ENCODE measurements at places on chromosomes 6 and 20.

DNA sequence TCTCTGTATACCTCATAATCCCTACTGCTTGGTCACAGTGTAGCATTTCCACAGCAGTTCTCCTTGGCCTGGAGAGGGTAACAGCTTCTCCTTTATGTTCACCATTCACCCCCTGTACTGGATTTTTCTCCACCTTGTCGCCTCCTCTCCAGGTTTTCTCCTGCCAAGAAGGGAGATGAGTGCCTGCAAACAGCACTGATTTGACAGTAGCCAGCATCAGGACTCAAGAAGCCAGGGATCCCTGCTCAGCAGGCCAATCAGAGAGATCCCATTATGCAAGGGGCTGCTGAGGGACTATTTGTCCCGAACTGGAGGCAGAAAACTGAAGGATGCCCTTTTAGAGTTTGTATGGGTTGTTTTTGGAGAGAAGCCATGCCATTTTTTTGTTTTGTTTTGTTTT lies 68.6 kb upstream of the RIPOR2 start:
- no peak for DNase-seq

DNA sequence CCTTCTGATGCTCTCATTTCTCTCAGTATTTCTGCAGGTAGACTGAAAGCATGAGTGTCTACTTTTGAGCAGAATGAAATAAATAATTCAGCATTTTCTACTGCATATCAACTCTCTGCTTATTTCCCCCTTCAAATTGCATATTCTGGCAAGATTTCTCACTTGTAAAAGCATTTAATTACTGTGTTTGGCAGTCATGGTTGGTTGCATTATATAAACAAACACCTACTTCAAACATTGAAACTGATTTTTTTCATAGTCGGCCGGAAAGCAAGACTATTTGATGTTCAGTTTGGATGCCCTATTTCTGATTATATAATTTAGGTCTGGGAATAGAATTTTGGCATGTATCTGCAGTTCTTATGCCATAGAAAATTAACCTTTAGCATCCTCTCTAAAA lies 73.1 kb downstream of the PLEKHG1 start:
- no peak for DNase-seq

DNA sequence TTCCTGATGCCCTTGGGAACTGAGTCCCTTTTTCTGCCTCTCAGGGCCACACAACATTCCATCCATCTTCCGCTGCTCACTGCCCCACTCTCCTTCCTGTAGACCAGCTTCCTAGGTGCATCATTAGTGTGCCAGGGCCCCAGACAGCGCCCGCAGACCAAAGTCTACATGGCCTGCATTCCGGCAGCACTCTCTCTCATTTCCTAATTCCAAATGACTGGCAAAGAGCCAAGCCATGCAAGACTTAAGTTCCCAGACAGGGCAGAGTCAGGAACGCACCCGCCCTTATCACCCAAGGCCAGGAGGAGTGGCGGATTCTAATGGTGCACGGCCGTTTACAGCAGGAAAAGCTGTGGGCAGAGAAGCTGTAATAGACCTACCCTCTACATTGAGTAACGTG lies 159.8 kb upstream of the ARID1B start:
- DNase-seq, result no peak

DNA sequence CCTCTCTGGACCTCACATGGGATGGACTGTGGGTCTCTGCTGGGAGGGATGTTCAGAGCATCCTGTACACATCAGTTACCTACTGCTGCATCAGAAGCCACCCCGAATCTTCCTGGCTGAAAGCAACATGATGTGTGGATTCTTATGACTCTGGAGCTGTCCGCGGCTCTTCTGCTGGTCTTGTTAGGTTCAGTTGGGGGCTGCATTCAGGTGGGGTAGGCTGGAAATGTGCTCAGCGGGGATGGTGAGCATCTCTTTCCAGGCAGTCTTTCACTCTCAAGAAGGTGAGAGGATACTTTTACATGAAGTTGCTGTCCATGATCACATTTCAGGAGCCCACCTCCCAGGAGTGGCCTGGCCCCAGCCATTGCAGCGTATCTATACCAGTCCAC lies 5.2 kb upstream of the CST5 start:
- DNase-seq, result no peak

GRCh38 chr6:153698001-153698400 lies 341.0 kb upstream of the OPRM1 start:
- DNase-seq, result no peak

DNA sequence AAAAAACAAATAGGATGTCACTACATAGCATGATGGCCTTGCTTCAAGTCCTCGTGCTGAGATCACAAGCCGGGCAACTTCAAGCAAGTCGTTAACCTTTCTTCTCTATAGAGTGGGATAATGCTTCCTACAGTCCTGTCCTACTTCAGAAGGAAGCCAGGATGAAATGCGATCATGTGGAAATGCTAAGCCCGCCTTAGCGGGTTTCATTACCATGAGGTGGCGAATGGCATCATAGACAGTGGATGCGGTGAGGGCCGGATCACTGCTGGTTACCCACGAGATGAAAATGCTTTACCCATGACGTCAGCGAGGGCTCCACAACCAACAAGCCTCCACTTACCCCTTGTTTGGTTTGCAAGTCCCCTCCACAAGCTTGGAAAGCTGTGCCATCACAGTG lies 206.4 kb downstream of the TBXT start:
- no peak for DNase-seq

- no peak for DNase-seq
These were observed 66.6 kb downstream of the CLVS2 start for GRCh38 chr6:123062670-123063069.

DNA sequence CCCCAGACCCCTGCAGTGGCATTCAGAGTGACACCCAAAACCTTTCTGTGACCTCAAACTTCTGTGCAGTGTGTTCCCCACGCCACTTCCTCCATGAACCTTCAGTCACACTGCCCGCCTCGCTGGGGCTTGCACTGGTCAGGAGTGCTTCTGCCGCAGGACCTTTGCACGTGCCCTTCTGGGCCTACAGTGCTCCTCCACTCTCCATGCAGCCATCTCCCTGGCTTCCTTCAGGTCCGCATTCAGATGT lies 27.1 kb downstream of the SYNJ2 start:
- no peak for DNase-seq

DNA sequence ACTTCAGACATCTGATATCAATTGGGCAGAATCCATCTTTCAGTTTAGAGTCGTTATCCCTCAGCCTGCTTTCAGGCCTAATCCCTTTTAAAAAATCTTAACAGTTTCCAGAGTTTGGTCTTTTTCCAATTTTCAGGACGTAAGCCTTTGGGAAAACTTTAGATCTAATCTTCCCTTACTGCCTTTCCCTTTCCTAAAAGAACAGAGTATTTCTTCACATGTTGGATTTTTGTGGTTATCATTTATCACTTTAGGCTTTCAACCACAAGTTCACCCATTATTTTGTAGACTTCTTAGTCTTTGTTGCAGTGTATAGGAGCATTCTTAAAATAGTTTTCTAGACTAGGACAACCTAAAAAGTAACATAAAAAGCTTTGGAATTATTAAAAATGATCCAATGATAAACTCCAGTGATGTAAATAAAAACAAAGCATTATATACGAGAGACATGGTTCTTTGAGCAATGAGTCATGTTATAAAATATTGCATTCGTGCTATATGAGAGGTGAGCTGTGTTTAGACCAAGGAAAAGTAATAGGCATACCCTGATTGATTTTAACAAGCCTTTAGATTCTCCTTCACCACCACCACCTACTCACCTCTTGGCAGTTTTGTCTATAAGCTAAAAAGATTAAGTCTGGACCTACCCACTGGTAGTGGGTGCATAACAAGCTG lies 90.4 kb upstream of the MCHR2 start:
- no peak for DNase-seq

GRCh38 chr6:45886776-45887175 lies 128.9 kb downstream of the CLIC5 start:
- no peak for DNase-seq

DNA sequence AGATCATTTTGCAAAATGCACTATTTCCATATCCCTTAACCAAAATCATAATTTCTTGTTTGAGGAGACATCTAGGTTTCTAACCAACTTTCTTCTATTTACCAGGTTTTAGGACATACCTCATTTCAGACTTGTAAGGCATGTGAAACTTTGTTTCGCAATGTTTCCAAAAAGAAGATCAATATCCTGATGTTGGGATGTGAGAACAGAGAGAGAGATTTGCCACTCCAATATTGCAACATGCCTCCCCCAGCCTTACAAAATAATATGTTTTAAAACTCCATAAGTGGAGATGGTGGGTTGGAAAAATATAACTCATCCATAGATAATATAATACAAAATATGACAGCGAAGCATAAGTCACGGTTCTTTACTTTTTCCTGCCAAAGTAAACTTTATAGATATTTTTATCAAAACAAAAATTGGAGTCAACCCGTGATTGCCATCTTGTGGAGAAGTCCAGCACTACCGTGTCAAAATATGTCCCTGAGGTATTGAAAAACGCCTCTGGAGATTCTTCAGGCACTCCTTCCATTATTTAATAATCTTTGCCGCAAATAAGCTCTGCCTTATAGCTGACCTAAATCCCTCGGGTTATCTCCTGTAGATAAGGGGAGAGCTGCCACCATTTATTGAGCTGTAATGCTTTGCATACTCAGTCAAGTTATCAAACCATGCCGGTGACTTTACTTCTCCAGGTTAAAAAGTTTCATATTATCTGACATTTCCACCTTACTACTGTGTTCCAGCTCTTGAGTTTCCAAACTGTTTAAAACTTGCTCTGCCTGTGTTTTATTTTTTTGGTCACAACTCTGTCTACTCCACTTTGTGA lies 534.2 kb downstream of the HACE1 start:
- no peak for DNase-seq

GRCh38 chr6:125974214-125974866 lies 12.0 kb upstream of the TRMT11 start:
- no peak for DNase-seq

- DNase-seq, result no peak
These were observed 298.1 kb upstream of the CDYL start for GRCh38 chr6:4478098-4478497.

- no peak for DNase-seq
These were observed 45.2 kb downstream of the TOX2 start for GRCh38 chr20:43959920-43960227.

GRCh38 chr6:12082368-12082767 lies 70.3 kb downstream of the HIVEP1 start:
- DNase-seq, result no peak

GRCh38 chr6:149566410-149567193 lies 427 bp downstream of the GINM1 start:
- no peak for DNase-seq

DNA sequence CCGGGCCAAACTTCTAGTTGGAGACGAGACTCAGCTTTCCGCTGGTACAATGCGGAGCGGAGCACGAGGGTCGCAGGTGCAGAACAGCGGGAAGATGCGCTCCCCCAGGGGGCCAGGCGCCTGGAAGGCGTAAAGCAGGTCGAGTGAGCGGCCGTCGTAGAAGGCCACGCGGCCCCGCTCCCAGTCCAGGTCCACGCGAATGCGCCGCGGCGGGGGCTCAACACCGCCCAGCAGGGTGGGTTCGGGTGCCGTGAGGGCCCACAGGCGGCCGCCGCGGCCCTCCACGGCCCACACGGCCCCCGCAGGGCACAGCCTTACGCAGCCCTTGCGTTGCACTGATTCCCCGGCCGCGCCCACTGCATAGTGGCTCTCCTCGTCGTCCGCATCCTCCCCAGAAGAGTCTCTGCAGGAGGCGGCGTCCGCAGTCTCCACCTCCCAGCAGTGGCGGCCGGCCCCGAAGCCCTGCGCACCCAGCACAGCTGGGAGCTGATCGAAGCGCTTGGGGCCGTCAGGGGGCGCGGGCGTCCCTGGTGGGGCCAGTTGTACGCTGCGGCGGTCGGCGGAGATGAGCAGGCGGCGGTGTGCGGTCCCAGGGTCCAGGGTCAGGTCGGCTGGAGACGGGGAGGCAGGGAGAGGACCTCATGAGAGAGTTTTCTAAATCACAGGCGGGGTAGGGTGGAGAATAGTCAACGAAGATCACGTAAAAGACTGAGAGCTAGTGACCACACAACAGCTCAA lies 4.3 kb downstream of the PPP1R11 start:
- no peak for DNase-seq

GRCh38 chr6:100135977-100136376 lies 142.0 kb upstream of the MCHR2 start:
- DNase-seq, result no peak

DNA sequence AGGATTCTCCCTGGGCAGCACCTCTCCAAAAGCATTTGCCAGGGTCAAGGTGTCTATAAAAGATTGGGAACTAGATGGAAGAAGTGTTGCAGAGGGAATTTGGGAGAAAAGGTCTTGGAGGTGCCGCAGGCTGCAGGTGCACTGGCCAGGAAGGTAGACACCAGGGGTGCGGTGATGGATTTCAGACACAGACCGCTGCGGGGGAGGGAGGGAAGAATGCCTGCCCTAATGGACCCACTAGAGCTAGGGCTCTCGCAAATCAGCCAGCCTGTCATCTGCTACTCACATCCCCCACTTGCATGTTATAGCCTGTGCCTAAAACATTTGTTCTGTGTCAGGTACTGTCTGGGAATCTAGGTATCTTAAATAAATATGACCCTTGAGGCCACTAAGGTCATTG lies 193.6 kb upstream of the SLC24A3 start:
- no peak for DNase-seq

- no peak for DNase-seq
These were observed 20.0 kb downstream of the PDYN start for GRCh38 chr20:1973601-1974440.

GRCh38 chr6:132466952-132467351 lies 46.0 kb downstream of the STX7 start:
- DNase-seq, result no peak

- no peak for DNase-seq
These were observed 337.4 kb downstream of the CBLN4 start for GRCh38 chr20:55667955-55668354.

DNA sequence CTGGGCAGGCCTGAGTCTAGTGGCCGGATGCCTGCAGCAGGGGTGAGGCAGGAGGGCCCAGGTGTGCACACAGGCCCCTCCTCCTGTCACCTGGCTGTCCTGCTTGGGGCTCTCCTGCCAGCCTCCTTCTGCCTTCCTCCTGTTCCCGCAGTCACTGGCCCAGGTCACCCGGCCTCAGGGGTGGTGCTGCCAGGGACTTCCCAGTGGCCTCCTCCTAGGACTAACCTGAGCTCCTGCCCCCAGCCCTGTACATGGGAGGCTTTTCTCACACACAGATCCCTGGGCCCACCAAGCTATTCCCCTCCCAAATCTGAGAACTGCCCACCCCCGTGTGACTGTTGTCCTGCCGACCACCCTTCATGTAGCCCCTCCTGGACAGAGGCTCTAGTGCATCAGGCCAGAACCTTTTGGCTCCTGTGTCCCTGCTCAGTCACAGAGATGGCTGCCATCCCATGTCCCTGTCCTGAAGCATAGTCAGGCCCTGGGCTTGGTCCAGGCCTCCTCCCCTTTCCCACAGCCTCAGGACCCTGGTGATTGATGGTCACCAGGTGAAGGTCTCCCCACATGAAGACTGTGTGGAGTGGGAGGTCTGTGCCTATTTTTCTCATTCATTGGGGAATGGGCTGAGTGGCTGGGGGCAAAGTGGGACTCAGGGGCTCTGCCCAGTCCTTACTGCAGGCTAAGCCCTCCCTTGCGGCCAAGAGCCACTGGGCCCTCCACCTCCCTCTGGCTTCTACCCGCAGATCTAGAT lies 1.1 kb upstream of the ULBP1 start:
- no peak for DNase-seq

- DNase-seq, result no peak
These were observed 43.4 kb upstream of the CDYL start for GRCh38 chr6:4732691-4733315.
